ENCODE measurements at places on chromosomes 7 and 10. TPM values are rescaled to one million over a fixed set of nuclear protein-coding genes. Genes with fewer than 3 reads are reported as not detected.

Gene BMPR1A
- 94.3 TPM for total RNA-seq

Gene CYP3A4
- total RNA-seq, result 0.15 TPM

Gene EPDR1
- 86.6 TPM for total RNA-seq

Gene BHLHA15
- total RNA-seq, result 0.26 TPM

Gene UPK3BL1
- total RNA-seq, result 23.1 TPM

DNA sequence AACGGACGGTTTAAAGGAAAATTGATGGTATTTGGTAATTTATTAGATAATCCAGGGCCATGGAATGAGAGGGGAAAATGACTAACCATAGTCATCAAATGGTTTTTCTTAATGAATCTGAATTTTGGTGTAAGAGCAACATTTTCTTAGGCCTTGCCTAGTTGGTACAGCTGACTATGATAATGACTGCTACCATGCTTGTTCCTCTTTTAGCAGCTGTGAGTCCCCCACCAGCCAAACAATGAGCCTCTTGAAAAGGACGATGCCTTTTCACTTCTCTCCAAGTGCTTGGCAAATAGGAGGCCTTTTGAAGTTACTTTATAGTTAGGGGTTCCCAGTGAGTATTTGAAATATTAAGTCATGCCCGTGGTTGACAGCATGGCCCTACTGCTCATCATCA is 53.0 kb downstream of the TRUB1 start:
- H3K27me3 ChIP-seq, result no peaks in the 10 kb centered on the region
- no peaks in the 10 kb centered on the region for H3K36me3 ChIP-seq
- H3K27ac ChIP-seq, result no peak overlapping the region
- no peak overlapping the region for H3K4me3 ChIP-seq
- no peak for DNase-seq

DNA sequence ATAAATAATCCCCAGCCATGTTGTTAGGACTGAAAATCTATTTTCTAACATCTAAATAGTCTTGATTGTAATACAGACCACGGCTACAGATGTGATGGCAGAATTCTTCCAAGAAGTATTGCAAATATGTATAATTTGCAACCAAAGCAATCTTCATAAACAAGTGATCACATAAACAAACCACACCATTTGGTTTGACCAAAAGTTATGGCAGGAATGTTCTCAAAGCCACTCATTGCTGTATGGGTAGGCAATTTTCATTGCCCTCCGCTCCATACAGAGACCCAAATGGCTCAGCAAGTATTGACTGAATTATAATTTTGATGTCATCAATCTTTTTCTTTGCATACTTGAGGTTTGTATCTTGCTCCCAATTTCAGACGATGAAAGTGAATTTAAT is 19.0 kb upstream of the RHOBTB1 start:
- H3K4me1 ChIP-seq, result peaks cover 11% of the 10 kb centered on the region
- no peak for DNase-seq
- no peak overlapping the region for H3K4me3 ChIP-seq
- no peak overlapping the region for H3K27ac ChIP-seq
- H3K36me3 ChIP-seq, result no peaks in the 10 kb centered on the region

DNA sequence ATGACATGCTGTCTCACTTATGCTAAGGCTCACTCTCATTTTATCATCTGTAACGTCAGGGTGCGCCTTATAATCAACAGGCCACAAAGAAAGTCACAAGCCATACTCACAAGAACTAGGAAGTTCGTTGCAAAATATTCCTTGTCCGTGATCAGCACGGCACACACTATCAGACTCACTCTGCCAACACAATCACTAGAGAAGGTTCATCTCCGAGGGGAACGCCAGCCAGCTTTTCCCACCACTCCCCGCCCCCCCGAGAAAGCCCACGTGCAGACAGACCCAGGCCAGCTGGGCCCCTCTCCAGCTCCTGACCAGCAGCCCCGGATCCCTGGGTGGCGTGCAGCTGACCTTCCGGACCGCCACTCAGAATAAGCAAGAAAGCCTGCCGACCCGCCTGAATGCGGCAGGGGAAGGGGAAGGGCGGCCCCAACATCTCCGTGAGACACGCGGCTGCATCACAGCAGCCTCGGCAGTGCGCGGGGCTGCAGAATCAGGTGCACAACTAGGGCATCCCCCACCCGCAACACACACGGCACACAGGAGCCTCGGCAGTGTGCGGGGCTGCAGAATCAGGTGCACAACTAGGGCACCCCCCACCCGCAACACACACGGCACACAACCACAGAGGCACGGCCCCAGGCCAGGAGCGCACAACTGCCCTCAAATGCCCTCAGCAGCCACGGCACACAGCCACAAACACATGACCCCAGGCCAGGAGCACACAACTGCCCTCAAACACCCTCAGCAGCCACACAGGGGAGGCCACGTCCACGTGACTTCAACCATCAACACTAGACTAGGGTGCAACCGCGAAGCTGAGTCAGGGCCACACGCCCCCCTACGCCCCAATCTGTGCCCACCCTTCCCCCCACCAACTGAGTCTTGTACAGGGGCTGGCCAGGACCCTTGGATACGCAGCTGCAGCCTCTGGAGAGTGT is 2.5 kb upstream of the GPR146 start:
- peaks cover 38% of the 10 kb centered on the region for H3K4me1 ChIP-seq
- no peak overlapping the region for H3K4me3 ChIP-seq
- no peak for DNase-seq

GRCh38 chr10:68553138-68553537 is 7.0 kb upstream of the TET1 start:
- no peaks in the 10 kb centered on the region for H3K36me3 ChIP-seq
- no peaks in the 10 kb centered on the region for H3K27me3 ChIP-seq
- DNase-seq, result no peak
- H3K27ac ChIP-seq, result no peak overlapping the region
- no peak overlapping the region for H3K4me3 ChIP-seq

DNA sequence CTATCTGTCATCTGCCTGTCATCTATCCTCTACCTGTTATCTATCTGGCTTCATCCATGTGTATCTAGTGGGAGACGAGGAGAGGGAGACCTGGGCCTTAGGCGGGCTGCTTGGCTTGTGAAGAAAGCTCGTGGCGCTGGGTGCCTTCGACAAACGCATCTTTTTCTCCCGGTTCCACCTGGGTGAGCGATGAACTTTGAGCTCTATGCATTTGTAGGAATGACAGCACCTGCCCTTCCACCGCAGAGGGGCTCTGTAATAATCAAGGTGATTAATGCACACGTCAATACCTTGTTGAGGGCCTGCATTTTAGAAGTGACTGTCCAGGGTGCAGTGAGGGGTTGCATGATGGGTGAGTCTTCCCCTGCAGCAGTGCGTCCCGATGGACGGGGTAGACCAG is 2.6 kb upstream of the VIPR2 start:
- no peaks in the 10 kb centered on the region for H3K36me3 ChIP-seq
- no peak overlapping the region for H3K27ac ChIP-seq
- H3K27me3 ChIP-seq, result peaks cover 22% of the 10 kb centered on the region
- H3K4me3 ChIP-seq, result no peak overlapping the region
- no peak for DNase-seq
- H3K4me1 ChIP-seq, result no peaks in the 10 kb centered on the region

DNA sequence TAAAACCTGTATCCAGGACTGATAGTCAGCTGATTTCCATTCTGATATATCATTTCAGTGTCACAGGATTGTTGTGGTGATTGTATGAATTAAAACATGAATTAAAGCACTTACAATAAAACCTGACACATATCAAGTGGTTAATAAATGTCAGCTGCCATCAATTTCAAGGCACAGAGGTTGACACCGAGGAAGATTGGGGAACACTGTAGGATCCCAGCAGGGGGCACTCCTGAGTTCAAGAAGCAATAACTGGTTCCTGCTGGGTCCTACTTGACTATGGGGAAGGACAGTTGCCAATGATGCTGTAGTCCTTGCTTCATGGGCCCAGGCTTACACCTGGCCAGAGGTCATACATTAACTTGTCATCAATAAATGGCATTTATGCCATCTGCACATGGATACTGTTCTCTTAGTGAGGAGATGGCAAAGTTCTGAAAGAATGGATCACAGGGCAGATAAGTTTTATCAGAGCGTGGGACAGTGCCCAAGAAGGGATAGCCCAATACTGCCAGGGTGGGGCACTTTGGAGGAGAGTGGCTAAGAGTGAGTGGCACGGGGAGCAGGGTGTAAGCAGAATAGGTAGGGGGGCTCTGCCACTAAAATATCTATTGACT is 24.1 kb downstream of the FZD1 start:
- DNase-seq, result no peak
- H3K4me3 ChIP-seq, result no peak overlapping the region
- H3K27ac ChIP-seq, result no peak overlapping the region
- no peaks in the 10 kb centered on the region for H3K27me3 ChIP-seq
- no peaks in the 10 kb centered on the region for H3K4me1 ChIP-seq

- no peaks in the 10 kb centered on the region for H3K36me3 ChIP-seq
- H3K27ac ChIP-seq, result no peak overlapping the region
- H3K27me3 ChIP-seq, result no peaks in the 10 kb centered on the region
- DNase-seq, result no peak
- no peak overlapping the region for H3K4me3 ChIP-seq
These were observed 9.2 kb downstream of the IKZF5 start for GRCh38 chr10:122999347-122999746.

- H3K36me3 ChIP-seq, result no peaks in the 10 kb centered on the region
- no peaks in the 10 kb centered on the region for H3K4me1 ChIP-seq
- H3K27ac ChIP-seq, result no peak overlapping the region
- H3K27me3 ChIP-seq, result no peaks in the 10 kb centered on the region
These were observed 301.5 kb downstream of the GRID1 start for GRCh38 chr10:86064931-86065662.

GRCh38 chr10:90437452-90437851 is 420.4 kb downstream of the HTR7 start:
- H3K4me1 ChIP-seq, result no peaks in the 10 kb centered on the region
- no peaks in the 10 kb centered on the region for H3K27me3 ChIP-seq
- no peak overlapping the region for H3K4me3 ChIP-seq
- no peak for DNase-seq
- no peak overlapping the region for H3K27ac ChIP-seq

GRCh38 chr7:29651477-29651876 is 87.8 kb downstream of the PRR15 start:
- no peaks in the 10 kb centered on the region for H3K4me1 ChIP-seq
- no peaks in the 10 kb centered on the region for H3K36me3 ChIP-seq
- no peaks in the 10 kb centered on the region for H3K27me3 ChIP-seq
- DNase-seq, result no peak
- H3K27ac ChIP-seq, result no peak overlapping the region

DNA sequence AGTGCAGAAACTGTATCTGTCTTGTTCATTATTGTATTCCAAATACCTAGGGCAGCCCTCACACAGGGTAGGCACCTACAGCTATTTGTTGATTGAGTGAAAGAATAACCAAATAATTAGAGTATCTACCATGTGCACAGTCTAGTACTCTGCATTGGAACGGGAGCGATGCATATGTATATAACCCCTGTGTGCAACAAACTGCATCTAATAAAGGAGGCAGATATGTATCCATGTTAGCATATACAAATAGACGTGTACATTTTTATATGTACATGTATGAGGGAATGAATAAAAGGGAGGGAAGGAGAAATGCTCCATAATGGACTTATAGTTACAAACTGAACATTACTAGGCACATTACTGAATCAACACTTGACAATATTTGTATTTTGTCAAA is 191.3 kb upstream of the PTPRZ1 start:
- H3K4me1 ChIP-seq, result no peaks in the 10 kb centered on the region

DNA sequence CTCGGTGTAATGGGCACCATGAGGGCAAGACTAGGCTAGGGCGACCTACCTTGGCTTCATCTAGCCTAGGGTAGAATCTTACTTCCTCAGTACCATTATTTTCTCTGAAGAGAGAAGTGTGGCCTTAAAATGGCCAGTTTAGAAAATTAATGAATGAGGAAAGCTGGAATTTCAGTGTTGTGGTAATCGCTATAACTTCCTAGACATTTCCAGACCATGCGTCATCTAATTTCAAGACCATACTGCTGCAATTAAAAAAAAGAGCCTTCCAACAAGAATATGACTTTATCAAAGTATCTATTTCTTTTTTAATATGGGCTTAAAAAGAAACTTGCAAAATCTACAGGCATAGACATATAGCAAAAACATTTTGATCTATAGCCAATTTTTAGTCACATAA is 68.5 kb downstream of the CPVL start:
- H3K36me3 ChIP-seq, result no peaks in the 10 kb centered on the region
- no peak overlapping the region for H3K27ac ChIP-seq
- no peak for DNase-seq
- no peak overlapping the region for H3K4me3 ChIP-seq

Measured in Panc1 (cell line).